T-helper 2 cell (primary cell): ENCODE measurements at places on chromosomes 4 and X.

DNA sequence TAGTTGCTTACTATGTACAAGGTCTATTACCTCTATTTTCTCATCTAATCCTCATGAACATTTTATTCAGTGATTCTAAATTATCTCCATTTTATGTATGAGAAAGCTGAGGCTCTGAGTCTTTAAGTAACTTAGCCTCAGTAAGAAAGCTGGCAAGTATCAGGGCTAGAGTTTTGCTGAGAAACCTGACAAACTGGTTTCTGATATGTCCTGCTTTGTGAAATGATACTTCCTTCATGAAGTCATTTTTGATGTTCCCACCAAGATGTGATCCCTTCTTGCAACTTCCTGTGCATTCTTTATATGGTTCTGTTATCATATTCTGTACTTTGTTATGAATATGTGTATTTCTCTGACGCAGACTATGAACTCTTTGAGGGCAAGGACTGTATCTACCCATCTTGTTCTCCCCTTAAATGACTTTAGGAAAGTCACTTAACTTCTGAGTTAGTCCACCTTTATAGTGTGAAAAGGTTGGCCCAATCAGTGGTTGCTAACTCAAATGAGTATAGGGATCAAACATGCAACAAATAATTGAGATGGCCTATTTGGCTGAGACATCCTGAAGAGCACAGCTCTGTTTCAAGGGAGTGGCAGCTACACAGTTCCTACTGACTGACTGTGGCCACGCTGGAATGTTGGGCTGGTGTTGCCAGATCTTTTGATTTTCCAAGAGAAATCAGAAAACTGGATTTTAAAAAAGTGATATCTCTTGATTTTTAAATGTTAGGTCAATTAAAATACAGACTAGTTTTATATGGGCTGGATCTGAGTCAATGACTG lies 127.9 kb upstream of the AMOT start:
- no peak for DNase-seq

DNA sequence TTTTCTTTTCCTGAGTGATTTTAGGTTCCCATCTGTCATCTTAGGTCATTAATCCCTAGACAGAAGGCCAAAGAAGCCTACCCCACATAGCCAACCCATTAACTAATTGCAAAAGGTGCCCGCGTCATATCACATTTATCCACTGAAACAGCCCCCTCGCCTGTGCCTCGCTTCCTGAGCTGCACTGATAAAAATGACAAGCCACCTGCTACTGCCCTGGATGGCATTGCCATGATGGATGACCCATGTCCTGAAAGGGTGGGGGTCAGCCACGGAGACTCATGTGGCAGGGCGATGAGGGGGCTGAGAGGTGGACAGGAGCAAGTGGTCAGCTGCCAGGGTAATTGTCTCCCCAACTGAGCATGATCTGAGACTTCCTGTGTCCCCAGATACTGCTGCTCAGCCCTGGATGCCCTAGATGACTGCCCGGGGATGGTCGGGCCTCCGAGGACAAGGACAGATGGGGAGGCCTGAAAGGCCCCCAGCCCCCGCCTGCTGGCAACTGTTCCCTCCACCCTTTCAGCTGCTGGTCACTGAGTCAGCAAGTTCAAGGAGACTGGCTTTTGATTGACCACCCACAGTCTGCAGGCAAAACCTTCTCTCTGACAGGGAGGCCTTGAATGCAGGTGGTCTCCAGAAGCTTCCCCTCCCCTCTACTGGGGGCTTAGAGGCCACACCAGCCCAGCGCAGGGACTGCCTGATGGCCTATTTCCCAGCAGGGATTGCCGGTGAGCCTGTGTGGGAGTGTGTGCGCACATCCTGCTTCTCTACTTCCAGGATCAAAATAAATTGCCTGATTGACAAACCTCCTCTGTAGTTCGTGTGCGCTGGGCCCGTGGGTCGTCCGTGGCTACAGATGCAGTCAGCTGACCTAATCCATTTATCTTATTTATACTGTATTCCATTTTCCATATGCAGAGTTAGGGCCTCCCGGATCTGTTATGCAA lies 496.3 kb downstream of the BCOR start:
- DNase-seq: no peak

GRCh38 chrX:20317873-20318272 lies 51.2 kb upstream of the RPS6KA3 start:
- no peak for DNase-seq

DNA sequence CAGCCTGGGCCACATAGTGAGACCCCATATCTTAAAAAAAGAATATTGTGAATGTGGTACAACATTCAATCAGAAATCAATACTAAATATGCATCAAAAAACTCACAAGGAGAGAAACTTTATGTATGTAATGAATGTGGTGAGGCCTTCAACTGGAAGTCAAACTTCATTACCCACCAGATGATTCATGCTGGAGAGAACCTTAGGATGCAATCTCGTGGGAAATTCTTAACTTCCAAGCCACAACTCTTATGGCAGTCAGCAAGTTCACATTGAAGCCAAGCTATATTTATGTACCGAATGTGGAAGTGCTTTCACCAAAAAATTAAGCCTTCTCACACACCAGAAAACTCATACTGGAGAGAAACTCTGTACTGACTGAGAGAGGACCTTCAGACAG lies 84.5 kb upstream of the UXT start:
- no peak for DNase-seq

- no peak for DNase-seq
Observed at GRCh38 chr4:53974561-53974960, 89.8 kb downstream of the CHIC2 start.

- no peak for DNase-seq
Observed at GRCh38 chr4:109298279-109299010, 4.0 kb downstream of the COL25A1 start.

- peak; percentile 45 for DNase-seq
Observed at GRCh38 chrX:24148535-24149350, 786 bp upstream of the ZFX start.

DNA sequence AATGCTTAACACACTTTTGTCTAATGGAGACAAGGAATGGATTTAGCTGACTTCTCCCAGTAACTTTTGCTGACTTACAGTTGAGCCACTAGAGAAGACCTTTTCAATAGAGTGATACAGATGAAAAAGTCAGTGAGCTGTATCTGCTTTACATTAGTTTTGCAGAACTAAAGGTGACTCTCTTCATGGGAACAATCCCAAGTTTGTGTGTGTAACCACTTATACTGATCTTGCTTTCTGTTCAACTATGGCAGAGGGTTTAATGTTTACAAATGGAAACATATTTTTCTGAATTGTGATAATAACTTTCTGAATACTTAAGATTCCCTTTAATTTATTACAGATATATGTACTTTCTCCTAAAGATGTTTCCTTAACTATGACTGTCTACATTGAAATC lies 182.6 kb upstream of the PUDP start:
- DNase-seq: no peak

- DNase-seq: no peak
Observed at GRCh38 chr4:89469516-89469915, 161.9 kb upstream of the GPRIN3 start.

DNA sequence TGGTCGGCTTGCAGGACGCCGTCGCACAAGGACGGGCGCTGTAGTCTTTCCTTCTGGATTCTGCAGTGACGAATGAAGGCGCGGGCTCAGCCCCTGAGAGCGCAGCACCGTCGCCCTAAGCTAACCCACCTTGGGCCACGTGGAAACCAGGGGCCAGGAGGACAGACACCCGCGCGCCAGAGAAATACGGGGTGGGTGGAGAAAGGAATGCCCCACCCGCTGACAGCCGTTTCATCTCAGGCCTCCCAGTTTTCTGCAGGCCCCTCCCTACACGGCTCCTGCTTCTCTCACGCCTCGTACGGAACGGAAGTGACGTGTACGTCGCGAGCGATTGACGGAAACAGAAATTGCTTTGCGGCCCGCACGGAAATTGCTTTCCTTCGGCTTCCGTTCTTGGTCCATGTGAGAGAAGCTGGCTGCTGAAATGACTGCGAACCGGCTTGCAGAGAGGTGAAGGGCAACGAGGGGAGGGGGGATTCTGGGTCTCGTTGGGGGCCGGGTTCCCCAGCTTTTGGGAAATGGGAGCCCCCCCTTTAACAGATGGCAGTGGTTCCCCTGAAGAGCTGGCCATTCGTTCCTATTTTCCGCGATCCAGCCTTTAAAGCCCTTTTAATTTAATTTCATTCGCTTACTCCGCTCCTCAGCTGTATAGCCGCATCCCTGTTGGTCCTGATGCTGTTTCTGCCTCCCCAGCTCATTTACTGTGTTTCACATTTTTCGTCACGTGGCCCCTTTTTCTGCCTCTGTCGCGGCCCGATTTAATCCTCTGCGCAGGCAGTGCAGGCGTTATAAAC lies at the start of gene UTP14A:
Gene UTP14A, plus strand, starts transcription at position 378 of the 794 bp plus-strand sequence. Its CDS starts 47 bp downstream, at position 425.
- DNase-seq: peak; percentile 79

DNA sequence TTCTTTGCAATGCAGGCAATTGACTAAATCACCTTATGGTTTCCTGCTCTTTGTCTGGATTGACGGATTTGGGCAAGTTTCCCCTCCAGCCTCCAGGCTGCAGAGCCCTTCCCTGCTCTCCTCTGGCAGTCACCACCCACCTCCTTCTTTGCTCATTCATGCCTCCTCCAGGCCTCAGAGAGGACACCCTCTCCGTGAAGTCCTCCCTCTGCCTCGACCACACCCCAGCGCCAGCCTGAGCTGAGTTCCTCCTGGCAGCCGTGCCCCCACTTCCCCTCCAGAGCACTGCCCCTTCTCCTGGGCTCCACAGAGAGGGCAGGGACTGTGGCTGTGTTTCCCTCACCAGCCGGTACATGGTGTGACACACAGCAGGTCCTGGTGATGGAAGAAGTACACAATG lies 53.7 kb downstream of the DCTD start:
- DNase-seq: no peak

- DNase-seq: no peak
Observed at GRCh38 chr4:71765821-71766383, 18.0 kb downstream of the GC start.

GRCh38 chrX:39654952-39655351 lies 442.8 kb downstream of the BCOR start:
- DNase-seq: no peak

DNA sequence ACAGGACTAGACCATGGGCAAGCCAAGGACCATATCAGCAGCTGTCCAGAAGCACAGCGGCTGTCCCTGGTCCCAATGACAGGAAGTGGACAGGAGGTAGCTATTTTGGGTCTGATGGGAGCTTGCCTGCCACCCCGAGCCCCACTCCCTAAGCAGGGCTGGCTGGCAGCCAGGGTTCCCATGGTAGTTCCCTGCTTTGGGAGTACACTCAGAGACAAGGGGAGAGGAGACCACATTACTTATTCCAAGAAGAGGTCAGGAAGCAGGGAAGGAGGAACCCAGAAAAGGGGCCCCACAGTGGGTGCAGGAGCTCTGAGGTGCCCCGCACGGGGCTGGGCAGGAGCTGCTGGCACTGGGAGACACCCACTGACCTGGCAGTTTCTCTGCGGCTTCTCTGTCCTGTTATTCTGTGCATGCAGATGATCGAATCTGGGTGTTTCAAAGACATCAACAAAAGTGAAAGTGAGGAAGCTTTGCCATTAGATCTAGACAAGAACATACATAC lies 36.3 kb downstream of the HTT-AS start:
- no peak for DNase-seq

DNA sequence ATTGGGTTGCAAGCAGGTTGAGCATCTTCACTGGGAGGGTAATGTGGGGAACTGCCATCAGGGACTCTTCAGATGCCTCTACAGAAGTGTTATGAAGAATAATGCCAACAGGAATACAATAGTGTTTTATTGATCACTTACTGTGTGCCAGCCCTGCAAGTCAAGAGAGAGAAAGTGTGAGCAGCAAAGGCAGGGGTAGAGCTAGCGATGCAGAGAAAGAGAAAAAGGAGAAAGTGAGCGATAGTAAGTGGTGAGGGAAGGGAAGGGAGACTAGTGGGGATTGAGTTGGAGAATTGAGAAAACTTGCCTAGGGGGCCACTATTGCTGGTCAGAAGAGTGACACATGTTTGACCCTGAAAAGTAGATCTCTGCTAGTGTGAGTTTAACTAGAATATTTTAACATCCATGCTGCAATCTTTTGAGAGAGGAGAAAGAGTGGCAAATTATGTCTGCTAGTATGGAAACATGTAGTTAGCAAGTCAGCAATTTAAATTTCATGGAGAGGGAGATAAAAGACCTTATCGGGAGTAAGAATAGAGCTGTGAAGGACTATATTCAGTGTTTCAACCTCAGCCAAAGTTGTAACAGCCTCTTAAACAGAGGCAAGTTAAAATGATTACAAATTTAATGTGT lies 12.2 kb downstream of the AFF1 start:
- DNase-seq: no peak

- no peak for DNase-seq
Observed at GRCh38 chr4:69818060-69818639, 41.8 kb downstream of the SULT1E1 start.

DNA sequence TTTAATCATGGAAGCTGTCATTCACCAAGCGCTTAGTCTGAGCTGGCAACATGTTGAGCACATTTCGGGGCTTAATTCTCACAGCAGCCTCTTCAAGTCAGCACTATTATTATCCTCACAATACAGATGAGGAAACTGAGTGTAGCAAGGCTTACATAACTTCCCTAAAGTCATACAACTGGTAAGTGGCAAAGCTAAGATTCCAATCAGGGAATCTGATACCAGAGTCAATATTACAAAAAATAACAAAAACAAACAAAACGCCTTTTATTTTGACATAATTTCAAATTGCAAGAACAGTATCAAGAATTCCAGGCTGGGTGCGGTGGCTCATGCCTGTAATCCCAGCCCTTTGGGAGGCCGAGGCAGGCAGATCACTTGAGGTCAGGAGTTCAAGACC lies 120.4 kb upstream of the DUSP21 start:
- DNase-seq: no peak

GRCh38 chr4:11436084-11436483 lies 7.4 kb upstream of the HS3ST1 start:
- no peak for DNase-seq

DNA sequence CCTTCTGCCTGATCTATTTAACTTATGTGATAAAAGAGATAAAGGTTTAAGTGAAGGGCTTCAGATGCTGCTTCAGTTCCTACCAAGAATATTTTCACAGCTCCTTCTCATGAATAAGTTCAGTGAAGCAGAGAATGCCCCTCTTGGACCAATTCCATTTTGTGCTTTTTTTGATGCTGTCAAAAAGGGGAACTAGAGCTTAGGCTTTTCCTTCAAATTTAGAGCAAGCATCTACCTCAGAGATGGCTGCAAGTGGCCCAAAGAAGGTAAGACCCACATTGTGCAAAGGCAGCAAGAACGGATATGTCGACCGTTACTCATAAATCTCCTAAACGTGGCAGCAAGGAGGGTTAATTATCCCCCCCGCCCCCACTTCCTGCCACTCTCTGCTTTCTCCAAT lies 4.5 kb downstream of the CHRDL1 start:
- no peak for DNase-seq

DNA sequence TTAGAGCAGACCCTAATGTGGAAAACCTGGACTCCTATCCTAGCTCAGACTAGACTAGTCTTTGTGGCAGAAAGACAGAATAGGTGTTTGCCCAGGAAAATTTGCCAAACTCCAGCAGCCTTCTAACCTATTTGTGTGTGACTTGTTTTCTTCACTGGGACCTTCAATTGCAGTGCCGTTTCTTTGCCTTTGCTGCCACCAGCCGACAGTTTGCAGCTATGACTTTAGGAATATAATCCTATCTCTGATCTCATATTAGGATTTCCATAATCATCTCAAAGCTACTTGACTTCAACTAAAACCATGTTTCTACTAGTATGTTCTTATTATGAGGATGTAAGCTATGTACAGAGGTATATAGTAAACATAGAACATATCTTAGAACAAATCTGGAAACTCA lies 60.2 kb upstream of the PGAM4 start:
- DNase-seq: no peak

- DNase-seq: no peak
Observed at GRCh38 chr4:3192827-3193226, 56.1 kb upstream of the MSANTD1 start.
